Esophagus squamous epithelium (tissue), 5 donors: ENCODE measurements at places on chromosomes 16 and 17.

GRCh38 chr17:46027048-46027975 is 28.3 kb downstream of the STH start:
- no peak for DNase-seq

- no peak for DNase-seq
These were observed 2.2 kb downstream of the LASP1 start for GRCh38 chr17:38872027-38872511.

DNA sequence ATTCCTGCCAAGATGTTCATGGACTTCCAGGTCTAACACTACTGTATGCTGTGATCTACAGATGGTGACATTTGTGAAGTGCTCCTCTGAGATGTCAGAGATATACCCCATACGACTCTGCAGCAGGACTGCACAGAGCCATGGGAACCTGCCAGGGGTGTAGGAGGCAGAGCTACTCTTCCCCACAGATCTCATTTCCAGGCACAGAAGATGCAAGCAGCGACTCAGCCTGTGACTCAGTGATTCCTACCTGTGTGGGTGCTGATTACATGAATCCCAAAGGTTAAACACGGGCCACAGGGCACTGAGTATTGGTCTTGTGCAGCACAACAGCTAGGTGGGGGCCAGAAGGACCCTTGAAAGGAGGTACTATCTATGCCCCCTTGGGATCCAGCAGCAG is 137.0 kb upstream of the SOX9 start:
- DNase-seq, result no peak

GRCh38 chr16:67241008-67241900 is 6.0 kb downstream of the FHOD1 start:
- DNase-seq, result no peak

DNA sequence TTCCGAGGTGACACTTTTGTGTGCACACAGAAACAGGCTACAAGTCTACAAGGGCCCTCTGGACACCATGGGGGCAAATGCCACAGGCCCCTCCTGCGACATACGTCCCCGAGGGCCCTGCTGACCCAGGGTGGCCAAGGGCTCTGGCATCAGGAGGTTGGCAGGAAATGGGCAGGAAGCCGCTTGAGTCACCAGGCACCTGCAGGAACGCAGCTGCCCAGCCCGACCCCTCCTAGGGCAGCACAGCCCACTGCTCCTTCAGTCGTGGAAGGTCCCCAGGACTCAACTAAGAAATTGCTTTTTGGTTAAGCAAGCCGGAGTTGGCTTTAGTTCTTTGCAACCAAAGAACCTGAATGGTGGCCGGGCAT is 8.1 kb downstream of the CORO7 start:
- no peak for DNase-seq

DNA sequence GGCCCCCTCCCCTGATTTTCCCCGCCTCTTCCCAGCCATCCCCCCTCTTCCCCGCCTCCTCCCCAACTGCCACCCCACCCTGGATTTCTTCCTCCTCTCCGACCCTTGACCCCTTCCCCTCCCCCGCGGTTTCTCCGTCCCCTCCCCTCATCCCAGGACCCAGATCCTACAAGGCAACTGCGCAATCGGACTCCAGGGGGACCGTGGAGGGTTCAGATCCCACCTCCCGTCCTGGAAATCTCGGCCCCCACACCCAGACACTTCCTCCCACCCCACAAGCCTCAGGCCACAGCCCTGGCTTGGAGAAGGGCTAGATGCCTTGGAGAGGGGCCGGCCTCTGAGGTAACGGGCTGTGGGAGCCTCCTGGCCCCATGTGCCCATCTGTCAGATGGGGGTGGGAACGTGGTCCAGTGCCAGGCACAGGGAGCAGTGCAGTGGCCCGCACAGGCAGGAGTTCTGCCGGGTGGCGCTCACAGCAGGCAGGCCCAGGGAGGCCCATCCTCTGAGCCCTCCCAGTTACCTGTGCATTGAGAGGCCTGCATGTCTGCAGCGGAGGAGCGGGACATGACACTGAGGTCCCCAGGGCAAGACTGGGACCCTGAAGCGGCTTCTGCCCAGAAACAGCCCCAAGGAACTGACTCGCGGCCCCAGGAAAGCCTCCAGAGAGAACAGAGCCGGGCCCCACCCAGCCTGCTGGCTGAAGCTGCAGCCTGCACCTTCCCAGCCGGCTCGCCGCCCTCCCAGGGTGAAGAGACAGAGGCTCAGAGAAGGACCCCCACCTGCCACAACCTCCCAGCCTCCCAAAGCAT is 16.7 kb downstream of the ZNF423 start:
- DNase-seq, result no peak

- DNase-seq, result no peak
These were observed 40.6 kb downstream of the GDE1 start for GRCh38 chr16:19481296-19481695.

DNA sequence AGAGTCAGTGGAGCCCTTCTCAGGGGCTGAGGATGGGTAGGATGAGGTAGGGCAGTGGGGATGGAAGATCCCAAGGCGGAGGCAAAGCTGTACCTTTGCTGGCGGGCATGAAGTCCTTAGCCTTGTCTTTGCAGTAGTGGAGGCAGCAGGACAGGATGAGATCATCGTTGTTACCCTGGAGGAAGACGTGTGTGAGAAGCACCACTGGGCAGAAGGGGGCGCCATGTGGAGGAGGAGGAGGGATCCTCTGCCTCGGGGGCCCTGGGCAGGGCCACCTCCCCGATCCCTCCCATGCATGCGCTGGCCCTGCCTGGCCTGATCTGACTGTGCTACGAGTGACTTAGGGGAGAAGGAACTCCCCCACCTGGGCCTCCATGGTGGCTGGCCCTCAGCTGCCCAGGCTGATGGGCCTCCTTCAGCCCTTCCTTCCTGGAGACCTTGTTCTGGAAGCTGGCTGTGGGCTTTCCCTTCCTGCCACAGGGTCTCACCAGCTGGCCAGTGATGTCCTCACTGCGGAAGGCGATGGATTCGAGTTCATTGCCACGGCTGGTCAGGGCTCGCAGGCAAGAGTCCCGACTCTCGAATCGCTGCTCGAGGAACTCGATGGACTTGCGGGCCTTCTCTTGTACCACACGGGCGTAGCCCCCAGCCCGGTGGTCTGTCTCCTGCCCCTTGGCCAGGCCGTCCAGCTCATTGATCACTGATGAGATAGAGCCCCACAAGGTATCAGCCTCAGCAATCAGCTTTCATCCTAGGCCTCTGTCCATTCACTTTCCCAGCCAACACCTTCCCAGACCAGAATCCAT is 10.3 kb downstream of the HIC1 start:
- DNase-seq, result no peak

- DNase-seq, result peak; percentile 33
These were observed at the start of gene SARM1 for GRCh38 chr17:28371245-28372202. Gene SARM1 (plus strand): TSS chr17:28371694. CDS start chr17:28372033, 339 bp downstream.

DNA sequence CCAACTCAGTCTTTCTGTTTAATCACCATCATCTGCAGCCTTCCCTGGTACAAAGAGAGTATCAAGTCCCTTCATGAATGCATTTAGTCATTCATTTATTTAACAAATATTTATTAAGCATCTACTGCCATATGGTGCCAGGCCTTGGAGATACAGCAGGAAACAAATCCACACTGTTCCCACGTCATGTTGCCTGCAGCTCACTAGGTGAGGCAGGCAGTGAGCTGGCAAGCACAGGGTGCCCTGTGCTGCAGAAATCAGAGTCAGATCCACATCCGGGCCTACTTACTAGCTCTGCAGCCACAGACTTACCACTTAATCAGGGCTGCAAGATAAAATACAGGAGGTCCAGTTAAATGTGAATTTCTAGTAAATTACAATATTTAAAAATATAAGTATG is 38.5 kb upstream of the CES5A start:
- no peak for DNase-seq
